CMK (cell line): ENCODE measurements at places on chromosomes 6 and 20.

GRCh38 chr20:64161356-64162238 is 2.7 kb upstream of the MYT1 start:
- DNase-seq, result no peak

- DNase-seq, result no peak
Observed at GRCh38 chr20:34249291-34249690, 8.1 kb downstream of the ASIP start.

GRCh38 chr6:106574741-106575458 is 54.4 kb downstream of the RTN4IP1 start:
- no peak for DNase-seq

GRCh38 chr6:33490621-33491020 is 36.2 kb downstream of the ZBTB9 start:
- no peak for DNase-seq

GRCh38 chr6:52514514-52514913 is 62.3 kb downstream of the TRAM2 start:
- DNase-seq, result no peak

GRCh38 chr6:98836962-98837944 is 2.9 kb downstream of the POU3F2 start:
- DNase-seq, result no peak

GRCh38 chr6:48775157-48775556 is 664.2 kb upstream of the PTCHD4 start:
- DNase-seq, result no peak

GRCh38 chr6:12637960-12638641 is 78.5 kb upstream of the PHACTR1 start:
- DNase-seq, result no peak

- DNase-seq, result no peak
Observed at GRCh38 chr6:15949982-15950381, 178.9 kb upstream of the MYLIP start.

GRCh38 chr6:5984150-5985089 is 22.3 kb downstream of the NRN1 start:
- DNase-seq, result no peak

- DNase-seq, result no peak
Observed at GRCh38 chr20:61514018-61514365, 261.9 kb downstream of the CDH4 start.

- DNase-seq, result no peak
Observed at GRCh38 chr6:156762547-156762946, 14.6 kb upstream of the ARID1B start.

DNA sequence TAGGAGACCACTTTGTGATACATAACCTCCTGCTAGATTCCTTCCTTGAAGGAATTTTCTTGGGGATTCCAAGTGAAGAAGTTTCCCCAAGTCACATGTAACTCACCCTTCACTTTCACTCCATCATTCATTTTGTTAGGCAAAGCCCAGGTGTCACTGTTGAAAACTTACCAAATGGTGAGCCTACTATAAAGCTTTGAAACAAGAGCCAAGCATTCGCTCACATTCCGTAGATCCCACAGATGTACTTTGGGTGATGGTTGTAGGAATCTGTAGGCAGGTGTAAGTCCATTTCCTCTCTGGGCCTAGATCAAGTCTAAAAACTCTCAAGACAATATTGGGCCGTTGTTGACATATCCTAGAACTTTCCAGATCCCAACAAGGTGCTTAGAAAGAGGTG is 74.1 kb downstream of the PRDM1 start:
- DNase-seq, result no peak

DNA sequence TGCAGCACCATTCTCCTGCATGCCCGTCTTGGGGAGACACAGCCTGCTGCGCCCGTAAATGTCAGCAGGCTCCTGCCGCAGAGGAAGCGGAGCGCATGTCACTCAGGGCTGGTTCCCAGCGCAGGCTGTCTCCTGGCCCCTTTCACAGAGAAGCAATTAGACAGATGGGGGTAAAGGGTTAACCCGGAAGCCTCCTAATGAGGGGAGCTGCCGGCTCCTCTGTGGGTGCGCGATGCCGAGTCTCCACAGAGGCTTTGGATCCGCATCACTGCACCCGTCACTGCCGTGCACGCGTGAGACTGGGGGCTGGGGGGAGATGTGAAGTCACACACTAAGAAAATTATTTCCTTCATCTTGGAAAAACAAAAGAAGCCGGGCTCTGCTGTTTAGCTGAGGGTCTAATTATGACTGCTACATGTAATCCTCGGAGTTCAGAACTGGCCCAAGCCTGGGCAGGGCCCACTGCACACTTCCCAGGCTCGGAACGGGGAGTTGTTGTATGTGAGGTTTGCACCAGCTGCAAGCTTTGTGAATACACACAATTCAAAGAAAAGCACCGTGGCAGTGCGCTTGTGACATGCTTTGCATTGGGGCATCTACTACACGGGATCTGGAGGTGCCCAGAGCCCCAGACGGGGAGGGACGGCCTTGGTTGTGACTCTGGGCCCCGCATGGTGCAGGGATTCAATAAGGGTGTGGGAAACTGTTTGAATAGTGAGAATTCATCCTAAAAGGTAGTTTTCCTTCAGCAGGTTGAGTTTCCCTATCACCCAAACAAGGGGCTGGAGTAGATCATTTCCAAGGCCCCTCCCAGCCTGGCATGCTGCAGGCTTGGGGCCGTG is 331.6 kb downstream of the TAF4 start:
- no peak for DNase-seq

DNA sequence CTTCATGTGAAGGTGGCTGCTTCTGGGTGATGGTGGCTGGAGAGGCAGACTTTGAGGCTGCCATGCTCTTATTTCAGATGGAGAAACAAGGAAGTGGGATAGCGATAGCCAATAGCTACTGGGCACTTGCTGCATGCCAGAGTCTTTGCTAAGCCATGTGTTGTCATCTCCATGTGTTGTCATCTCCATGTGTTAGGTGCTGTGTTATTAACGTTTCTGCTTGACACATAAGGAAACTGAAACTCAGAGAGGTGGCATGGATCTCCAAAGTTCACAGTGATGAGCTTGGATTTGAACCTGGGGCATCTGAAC is 16.9 kb downstream of the KIAA1755 start:
- no peak for DNase-seq

GRCh38 chr6:55445648-55446204 is 118.5 kb downstream of the GFRAL start:
- DNase-seq, result no peak

DNA sequence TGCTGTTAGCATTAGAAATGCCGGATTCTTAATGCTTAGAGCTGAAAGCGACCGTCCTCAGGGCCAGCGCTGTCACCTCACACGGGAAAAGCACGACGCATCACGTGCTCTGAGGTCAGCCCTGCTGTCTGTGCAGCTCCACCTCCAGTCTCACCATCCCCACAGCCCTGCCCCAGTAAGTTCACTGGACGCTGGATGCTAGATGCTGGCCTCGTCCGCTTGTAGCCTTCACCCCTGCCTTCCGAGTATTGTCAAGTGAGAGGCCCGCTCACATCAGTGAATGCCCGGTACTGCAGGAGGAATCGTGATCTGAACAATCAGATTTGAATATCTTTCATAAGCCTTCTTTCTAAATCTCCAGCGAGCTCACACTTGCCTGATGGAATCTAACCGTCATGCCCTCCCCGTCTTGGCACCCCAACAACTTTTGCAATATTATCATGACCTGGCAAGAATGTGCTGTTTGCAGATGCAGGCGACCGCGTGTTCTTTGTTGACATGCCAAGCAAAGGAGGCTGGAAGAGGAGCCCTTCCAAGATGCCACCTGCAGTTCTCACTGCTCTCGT is 64.9 kb downstream of the DLL1 start:
- no peak for DNase-seq

DNA sequence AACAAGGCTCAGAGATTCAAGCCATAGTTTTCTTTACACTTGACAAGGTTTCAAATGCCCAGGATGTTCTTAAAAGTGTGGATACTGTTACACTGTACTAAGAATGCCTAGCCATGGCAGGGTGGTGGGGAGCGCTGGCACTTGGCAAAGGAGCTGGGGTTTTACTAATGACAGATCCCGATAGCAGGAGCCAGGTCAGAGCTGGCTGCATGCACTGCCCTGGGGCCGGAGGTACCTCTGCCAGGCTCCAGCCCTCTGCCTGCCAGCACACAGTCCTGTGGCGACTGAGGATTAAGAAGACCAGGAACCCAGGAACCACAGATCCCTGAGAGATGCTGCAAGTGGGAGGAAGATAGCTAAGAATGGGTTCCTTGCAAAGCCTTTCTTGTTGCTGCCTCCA is 260.3 kb downstream of the ALDH8A1 start:
- no peak for DNase-seq

GRCh38 chr6:108251252-108251651 is 9.6 kb downstream of the SNX3 start:
- DNase-seq, result no peak

GRCh38 chr20:44039741-44040140 is 125.1 kb downstream of the TOX2 start:
- no peak for DNase-seq

DNA sequence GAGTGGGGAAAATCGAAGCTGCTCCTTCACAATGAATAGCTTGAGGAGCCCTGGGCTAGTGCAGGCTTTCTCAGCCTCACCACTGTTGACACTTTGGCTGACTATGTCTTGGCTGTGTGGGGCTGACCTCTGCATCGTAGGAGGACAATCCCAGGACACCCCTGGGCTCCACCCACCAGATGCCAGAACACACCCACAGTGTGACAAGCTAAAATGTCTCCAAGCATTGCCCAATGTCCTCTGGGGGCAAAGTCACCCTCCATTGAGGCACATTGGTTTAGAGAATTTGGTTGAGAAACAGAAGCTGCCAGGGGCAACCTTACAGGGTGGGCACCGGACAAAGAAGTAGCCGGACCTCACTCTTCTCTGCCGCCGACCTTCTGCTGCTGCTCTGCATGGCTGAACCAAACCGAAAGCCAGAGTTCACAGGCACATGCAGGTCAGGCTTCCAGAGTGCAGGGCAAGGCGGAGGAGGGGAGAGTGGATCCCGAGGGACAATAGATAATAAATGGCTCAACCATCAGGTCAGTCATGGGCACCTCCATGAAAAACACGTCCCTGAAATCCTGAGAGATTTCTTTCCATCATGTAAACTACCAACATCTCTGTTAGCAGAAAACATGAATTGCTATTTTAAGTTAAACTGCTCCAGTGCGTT is 189.0 kb downstream of the LRFN2 start:
- no peak for DNase-seq

GRCh38 chr6:104118274-104118673 is 741.4 kb downstream of the HACE1 start:
- DNase-seq, result no peak

- DNase-seq, result no peak
Observed at GRCh38 chr6:2560917-2561698, 189.6 kb downstream of the MYLK4 start.

DNA sequence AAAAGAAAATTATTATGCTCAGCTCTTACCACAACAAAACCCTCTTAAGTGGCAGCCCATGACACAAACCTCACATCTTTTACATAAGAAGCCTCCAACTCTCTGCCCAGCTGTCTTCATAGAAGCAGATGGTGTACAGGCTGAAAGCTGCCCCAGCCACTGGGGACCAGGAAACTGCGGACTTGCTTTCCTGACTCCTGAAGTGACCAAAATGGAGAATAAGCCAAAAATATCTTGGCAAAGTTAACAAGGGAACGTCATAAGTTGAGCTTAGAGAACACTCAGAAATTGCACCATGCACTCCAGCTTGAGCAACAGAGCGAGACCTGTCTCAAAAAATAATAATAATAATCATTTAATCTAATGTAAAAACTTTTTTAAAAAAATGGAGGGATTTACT is 160.3 kb upstream of the CDYL start:
- no peak for DNase-seq

GRCh38 chr6:166541366-166541765 is 45.1 kb downstream of the RAMACL start:
- DNase-seq, result no peak

GRCh38 chr6:16305788-16306187 is 67.4 kb downstream of the GMPR start:
- no peak for DNase-seq

- DNase-seq, result no peak
Observed at GRCh38 chr20:49136817-49137571, 51.1 kb downstream of the STAU1 start.

DNA sequence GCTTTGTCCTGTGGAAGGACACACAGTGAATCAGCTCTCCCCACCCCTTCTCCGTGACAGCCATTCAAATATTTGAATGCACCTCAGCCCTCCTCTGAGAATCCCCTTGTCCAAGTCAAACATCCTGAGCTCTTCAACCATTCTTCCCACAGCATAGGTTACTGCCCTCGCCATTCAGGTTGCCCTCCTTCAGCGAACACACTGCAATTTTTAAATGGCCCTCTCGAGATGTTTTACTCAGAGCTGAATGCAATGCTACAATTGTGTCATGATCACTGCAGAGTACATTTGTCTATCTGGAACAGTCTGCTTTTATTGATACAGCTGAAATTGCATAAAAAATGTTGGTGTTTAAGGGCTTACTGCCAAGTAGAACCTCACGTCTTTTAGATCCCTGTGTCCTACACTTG is 48.9 kb downstream of the SLC2A12 start:
- no peak for DNase-seq

- DNase-seq, result no peak
Observed at GRCh38 chr6:19839237-19839546, 2.0 kb downstream of the ID4 start.

GRCh38 chr6:8181160-8181881 is 79.0 kb upstream of the EEF1E1 start:
- no peak for DNase-seq

DNA sequence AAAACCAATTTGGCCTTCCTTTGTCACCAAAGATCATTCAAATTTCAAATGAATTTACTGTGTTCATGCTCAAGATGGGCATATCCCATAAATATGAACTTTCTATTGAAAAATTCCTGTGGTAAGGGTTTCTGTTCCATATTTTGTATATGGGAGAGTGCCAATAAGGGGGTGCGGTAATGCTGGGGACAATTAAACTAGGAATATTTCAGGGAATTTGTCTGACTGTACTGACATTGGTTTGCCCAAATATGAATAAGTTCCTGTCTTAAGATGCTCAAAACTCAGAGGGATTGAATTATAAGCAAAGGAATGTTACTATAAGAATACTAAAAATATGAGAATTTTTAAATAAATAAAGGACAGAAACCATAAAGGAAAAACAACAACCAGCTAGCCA is 553.0 kb upstream of the MARCKS start:
- no peak for DNase-seq

- peak; percentile 64 for DNase-seq
Observed at GRCh38 chr20:325889-326644, 715 bp downstream of the SOX12 start.
